ENCODE measurements at places on chromosomes 4 and X. TPM values are rescaled to one million over a fixed set of nuclear protein-coding genes. Genes with fewer than 3 reads are reported as not detected.

- DNase-seq: no peak
- no peaks in the 10 kb centered on the region for H3K36me3 ChIP-seq
- H3K4me3 ChIP-seq: no peak overlapping the region
- H3K27me3 ChIP-seq: no peaks in the 10 kb centered on the region
- H3K27ac ChIP-seq: no peak overlapping the region
Observed at GRCh38 chr4:124737619-124738018, 25.1 kb upstream of the ANKRD50 start.

The ZNF185 gene
- total RNA-seq: 0.93 TPM

GRCh38 chr4:151227731-151228130 is 49.2 kb upstream of the PRSS48 start:
- no peaks in the 10 kb centered on the region for H3K36me3 ChIP-seq
- H3K4me1 ChIP-seq: no peaks in the 10 kb centered on the region
- H3K27me3 ChIP-seq: peaks cover 42% of the 10 kb centered on the region
- no peak overlapping the region for H3K4me3 ChIP-seq

DNA sequence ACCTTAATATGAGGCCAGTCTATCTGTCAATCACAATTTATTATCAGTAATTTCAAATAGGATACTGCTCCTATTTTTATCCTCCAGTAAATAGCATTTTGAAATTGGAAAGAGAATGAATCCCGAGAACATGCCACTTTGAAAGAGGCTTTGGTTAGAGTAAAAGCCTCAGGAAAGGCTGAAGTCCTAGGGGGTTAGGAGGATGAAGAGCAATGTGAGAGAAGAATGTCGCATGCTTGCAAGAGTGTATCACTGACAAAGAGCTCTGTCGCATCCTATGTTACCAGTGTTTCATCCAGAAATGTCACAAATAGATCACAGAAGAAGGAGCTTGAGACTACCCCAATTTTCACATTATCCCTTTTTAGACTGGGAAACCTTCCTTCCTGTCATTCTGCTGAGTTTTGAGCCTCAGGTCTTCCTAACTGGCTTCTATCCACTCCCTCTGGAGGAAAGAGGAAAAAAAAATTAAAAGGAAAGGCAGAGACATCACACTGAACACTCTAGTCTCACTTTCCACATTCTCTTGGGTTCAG is 39.8 kb downstream of the GPM6A start:
- no peaks in the 10 kb centered on the region for H3K36me3 ChIP-seq
- H3K27me3 ChIP-seq: no peaks in the 10 kb centered on the region
- DNase-seq: no peak
- H3K27ac ChIP-seq: no peak overlapping the region
- no peaks in the 10 kb centered on the region for H3K4me1 ChIP-seq
- no peak overlapping the region for H3K4me3 ChIP-seq

DNA sequence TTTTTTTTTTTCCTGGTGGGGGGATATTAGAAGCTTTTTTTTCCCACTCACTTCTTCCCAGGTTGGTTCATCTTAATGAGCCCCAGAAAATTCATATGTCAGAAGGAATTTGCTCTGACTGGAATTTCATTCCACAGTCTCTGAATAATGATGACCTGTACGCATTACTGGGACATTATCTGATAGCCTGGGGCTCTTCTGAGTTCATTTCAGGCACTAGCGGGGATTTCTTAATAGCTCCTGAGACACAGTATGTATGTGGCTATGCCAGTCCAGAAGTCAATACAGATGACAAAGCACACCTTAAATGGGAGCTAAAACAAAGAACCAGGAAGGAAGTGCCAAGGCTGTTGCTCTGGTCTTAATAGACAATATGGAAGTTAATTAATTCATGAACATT is 295.2 kb upstream of the IGFBP7 start:
- no peak overlapping the region for H3K27ac ChIP-seq
- no peaks in the 10 kb centered on the region for H3K27me3 ChIP-seq
- no peaks in the 10 kb centered on the region for H3K4me1 ChIP-seq
- DNase-seq: no peak
- H3K36me3 ChIP-seq: no peaks in the 10 kb centered on the region
- H3K4me3 ChIP-seq: no peak overlapping the region

GRCh38 chr4:46954643-46955042 is 38.7 kb downstream of the GABRA4 start:
- no peak overlapping the region for H3K4me3 ChIP-seq
- peaks cover 5% of the 10 kb centered on the region for H3K27me3 ChIP-seq
- DNase-seq: no peak

DNA sequence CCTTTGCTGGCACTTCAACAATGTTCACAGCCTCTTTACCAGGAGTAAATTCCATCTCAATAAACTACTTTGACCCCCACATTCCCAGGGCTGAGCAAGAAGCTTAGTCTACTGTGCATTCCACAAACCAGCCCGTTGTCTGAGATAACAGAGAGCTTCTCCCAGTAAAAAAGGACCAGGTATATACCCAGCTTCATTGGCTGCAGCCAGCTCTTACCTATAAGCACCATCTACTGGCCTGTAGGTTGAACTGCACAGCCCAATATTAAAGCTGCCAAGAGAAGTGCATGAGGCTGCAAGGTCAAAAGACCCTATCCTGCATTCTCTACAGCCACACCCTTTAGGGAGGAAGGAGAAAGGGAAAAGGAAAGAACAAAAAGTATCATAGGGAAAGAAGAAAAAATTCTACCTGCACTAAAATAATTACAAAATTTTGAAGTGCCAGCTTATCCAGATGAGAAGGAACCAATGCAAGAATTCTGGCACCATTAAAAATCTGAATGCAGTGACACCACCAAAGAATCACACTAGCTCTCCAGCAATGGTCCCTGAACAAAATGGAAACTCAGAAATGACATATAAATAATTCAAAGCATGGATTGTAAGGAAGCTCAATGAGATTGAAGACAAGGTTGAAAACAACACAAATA is 45.7 kb upstream of the INTU start:
- H3K27ac ChIP-seq: no peak overlapping the region
- H3K27me3 ChIP-seq: no peaks in the 10 kb centered on the region
- H3K36me3 ChIP-seq: no peaks in the 10 kb centered on the region
- no peaks in the 10 kb centered on the region for H3K4me1 ChIP-seq

- DNase-seq: no peak
- H3K27me3 ChIP-seq: no peaks in the 10 kb centered on the region
- H3K4me1 ChIP-seq: no peaks in the 10 kb centered on the region
Observed at GRCh38 chr4:102678107-102678506, 82.7 kb downstream of the MANBA start.
